ENCODE measurements at places on chromosomes 3 and 15.

GRCh38 chr3:197520311-197521276 is 35.2 kb downstream of the BDH1 start:
- no peak for DNase-seq

DNA sequence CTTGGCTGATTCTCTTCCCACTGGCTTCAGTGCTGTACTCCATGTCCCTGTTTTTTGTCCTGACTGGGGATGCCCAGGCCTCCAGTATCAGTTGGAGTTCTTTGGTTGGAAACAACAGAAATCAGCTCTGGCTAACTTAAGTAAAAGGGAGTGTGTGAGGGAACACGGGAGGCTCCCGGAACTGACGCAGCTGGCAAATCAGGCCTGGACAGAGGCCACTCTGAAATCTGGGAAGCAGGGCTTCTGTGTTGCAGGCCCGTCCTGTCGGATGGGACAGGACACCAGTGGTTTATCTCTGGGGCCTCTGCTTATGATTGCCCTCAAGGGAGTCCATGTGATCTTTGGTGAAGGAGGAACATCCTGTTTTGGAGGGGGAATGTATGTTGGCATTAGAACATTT is 124.3 kb downstream of the CHCHD6 start:
- DNase-seq, result no peak

DNA sequence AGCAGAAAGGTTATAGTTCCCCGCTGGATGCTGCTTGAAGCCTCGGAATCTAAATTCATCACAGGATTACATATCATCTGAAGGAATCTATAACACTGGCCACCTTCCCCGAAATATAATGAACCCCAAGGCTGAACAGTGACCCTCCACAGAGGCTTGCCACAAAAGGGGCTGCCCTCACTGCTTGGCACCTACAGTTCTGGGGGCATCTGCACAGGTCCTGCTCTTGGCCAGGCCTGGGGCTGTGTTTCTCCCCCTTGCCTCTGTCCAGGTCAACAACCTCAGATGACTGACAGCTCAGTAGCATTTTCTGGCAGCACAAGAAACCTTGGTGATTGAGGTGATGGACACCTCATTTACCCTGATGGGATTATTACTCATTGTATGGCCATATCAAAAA is 1.5 kb upstream of the ADAMTS17 start:
- DNase-seq, result no peak

DNA sequence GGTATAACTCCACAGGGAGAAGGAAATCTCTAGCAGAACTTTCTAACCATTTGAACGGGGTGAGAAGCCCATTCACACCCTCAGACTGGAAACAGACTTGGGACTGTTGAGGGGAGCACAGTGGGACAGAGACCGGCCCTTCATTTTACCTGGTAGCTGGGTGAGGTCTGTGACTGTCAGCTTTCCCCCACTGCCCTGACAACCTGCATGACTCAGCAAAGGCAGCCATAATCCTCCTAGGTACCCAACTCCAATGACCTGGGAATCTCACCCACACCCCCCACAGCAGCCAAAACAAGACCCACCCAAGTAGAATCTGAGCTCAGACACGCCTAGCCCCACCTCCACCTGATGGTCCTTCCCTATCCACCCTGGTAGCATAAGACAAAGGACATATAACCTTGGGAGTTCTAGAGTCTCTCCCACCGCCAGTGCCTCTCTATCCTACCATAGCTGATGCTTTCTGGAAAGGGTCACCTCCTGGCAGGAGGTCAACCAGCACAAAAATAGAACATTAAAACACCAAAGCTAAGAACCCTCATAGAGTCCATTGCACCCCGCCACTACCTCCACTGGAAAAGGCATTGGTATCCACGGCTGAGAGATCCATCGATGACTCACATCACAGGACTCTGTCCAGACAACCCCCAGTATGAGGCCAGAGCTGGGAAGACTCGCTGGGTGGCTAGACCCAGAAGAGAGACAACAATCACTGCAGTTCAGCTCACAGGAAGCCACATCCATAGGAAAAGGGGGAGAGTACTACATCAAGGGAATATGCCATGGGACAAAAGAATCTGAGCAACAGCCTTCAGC is 28.0 kb downstream of the SENP7 start:
- no peak for DNase-seq

- DNase-seq, result peak; percentile 44
Observed at GRCh38 chr3:43892526-43892925, 201.8 kb downstream of the ABHD5 start.

DNA sequence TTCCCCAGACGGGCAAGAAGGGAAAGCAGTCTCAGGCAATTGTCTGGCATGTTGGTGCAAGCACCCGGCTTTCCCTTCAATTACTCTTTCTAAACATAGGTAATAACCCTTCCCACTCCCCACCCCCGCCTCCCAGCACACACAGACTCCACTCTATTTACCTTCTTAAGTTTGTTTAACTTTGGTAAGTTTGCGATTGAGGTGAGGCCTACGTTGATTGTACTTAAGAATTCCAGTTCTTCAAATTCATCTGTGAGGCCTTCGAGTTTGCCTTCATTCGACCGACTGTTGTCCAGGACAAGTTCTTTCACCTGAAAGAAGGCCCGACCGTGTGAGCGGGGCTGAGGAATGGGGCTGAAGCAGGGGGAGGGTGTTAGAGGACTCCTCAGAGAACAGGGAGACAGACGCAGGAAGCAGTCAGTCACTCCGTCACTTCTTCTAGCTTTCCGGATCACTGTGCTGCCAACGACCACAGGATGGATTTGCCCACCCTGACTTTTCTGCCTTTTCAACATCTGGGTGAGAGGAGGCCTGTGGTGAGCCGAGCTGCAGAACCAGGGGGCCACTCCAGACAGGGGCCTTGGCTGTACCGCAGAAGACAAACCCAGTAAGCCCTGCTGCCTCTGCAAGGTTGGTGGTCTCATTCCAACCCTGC is 33.0 kb downstream of the ANP32A start:
- no peak for DNase-seq

GRCh38 chr3:16118396-16118795 is 56.1 kb upstream of the GALNT15 start:
- DNase-seq, result no peak

- DNase-seq, result peak; percentile 53
Observed at GRCh38 chr3:182259579-182259978, 533.7 kb upstream of the ATP11B start.

DNA sequence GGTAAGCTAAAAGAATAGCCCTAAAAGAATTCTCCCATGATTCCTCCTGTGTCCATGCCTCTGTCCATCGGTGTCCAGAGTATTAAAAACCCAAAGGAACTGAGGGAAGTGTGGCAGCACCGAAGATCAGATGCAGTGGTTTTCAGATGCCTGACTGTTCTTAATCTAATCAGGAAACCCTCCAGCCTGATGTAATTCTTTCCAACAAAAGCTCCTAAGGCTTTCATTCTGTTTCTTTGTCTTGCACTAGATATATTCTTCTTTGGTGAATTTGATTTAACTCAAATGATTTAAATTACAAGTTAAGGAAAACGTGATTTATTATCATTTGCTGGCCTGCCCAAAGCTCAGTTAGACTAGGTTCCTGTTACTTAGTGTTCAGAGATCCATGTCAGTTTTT is 71.2 kb downstream of the ARHGAP31 start:
- no peak for DNase-seq

DNA sequence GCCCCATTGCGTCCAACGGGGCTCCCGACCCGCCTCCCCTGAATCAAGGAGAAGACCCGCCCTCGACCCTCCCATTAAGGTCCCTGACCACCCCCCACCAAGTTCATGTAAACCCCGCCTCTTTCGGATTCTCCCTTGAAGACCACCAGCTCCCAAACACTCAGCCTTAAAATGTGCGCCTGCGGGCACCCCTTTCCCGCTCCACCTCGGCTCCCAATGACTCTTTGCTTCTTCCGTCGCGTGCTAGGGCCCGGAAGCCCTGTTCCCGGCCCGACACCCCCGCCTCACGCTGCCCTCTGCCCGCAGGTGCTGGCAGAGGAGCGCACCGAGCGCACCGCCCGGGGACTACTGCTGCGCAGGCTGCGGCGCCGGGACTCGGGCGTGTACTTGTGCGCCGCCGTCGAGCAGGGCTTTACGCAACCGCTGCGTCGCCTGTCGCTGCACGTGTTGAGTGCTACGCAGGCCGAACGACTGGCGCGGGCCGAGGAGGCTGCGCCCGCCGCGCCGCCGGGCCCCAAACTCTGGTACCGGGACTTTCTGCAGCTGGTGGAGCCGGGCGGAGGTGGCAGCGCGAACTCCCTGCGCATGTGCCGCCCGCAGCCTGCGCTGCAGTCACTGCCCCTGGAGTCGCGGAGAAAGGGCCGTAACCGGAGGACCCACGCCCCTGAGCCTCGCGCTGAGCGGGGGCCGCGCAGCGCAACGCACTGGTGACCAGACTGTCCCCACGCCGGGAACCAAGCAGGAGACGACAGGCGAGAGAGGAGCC is 2.7 kb upstream of the LSMEM2 start:
- DNase-seq, result no peak

DNA sequence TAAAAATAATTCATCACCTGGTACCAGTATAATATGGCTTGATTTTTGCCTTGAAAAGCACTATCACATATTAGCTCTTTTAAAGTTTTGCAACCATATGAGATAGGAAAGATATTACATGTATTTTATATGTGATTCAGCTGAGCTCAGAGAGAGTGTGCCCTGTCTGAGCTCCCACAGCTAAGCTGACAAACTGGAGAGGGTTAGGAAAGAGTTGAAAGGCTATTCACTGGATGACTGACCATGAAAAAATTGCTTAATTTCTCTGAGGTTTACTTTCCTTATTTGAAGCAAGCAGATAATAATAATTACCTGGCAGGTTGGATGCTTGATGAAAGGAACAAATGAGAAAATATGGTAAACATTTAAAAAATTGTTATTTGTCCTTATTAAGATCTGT is 97.4 kb upstream of the CCDC80 start:
- DNase-seq, result no peak

GRCh38 chr3:117104381-117104780 is 394.8 kb downstream of the TUSC7 start:
- no peak for DNase-seq
